Globus pallidus (tissue), 1 donor: ENCODE measurements at places on chromosomes 16 and 17.

GRCh38 chr17:36089888-36090836, at the start of gene CCL3:
TSS of gene CCL3 (minus strand) at chr17:36090143. CDS start at chr17:36090058, 85 bp downstream.
- peak; percentile 45 for DNase-seq

GRCh38 chr17:65495122-65496055, 66.1 kb downstream of the AXIN2 start:
- no peak for DNase-seq

GRCh38 chr16:22252317-22252716, 44.9 kb upstream of the POLR3E start:
- DNase-seq = no peak

GRCh38 chr17:81187586-81188490, 21.8 kb upstream of the AATK start:
- no peak for DNase-seq

- DNase-seq = peak; percentile 76
These were observed 17.1 kb downstream of the ATP1B2 start for GRCh38 chr17:7667656-7668406.

DNA sequence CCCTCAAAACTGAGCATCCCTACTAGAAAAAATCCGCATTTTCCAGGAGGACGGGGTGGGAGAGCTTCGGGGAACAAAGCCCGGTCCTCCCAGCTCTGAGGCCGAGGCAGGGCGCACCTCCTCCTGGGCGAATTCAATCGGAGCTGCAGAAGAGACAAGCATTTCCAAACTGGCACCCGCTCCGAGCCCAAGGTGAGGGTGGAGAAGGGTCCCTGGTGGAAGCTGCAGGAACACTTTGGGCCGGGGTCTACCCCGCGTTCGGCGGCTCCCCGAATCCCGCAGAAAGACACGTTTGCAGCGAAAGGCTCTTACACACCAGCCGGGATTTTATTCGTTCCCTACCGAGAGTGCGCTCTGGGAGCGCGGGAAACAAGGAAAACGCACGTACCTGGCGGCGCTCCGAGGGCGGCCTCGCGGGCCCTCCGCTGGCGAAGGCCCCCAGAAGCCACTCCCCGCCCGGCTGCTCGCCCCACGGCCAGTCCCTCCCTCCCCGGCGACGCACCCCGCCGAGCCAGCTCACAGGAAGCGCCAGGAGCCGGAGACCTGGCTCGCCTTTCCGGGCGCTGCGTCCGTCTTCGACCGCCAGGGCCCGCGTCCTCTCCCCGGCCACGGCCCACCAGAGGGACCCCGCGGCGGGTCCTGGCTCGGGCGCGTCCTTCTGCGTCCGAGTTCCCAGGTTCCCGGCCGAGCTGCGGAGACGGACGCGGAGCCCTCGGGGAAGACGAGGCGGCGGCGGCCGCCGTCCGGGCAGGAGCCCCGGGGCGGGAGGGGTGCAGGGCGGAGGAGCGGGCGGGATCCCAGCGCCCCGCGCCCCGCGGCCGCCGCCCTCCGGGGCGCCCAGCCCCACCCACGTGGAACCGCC, 49.8 kb upstream of the BAHCC1 start:
- peak; percentile 61 for DNase-seq

- DNase-seq = no peak
These were observed 2.3 kb downstream of the NDUFB10 start for GRCh38 chr16:1961651-1962067.

DNA sequence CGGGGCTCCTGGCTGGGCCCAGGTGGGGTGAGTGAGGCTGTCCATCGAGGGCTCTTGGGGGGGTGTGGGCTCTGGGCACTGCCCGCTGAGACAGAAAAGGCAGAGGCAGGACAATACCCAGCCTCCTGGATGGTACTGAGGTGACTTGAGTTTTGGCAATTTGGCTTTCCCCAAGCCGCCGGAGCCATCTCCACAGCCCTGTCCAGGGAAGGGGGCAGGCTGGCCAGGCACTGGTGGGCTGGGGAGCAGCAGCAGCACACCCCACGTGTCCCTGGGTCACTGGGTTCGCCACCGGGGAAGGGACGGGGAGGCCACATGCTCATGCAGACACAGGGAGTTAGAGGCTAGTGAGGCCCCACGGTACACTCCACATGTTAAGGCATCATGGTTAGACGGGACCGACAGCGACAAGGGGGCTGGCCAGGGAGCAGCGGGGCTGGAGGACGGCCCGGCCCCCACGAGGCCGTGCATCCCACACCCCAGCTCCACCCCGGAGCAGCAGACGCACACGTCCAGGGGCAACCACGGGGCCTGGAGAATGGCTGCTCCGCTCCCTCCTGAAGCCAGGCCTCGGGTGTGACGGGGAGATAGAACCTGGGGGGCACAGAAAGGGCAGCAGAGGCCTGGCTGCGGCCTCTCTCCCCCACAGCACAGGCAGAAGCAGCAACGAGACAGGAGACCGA, 3.0 kb downstream of the ARHGDIA start:
- DNase-seq = no peak

GRCh38 chr17:71164561-71164960, 956.3 kb upstream of the SOX9 start:
- no peak for DNase-seq

DNA sequence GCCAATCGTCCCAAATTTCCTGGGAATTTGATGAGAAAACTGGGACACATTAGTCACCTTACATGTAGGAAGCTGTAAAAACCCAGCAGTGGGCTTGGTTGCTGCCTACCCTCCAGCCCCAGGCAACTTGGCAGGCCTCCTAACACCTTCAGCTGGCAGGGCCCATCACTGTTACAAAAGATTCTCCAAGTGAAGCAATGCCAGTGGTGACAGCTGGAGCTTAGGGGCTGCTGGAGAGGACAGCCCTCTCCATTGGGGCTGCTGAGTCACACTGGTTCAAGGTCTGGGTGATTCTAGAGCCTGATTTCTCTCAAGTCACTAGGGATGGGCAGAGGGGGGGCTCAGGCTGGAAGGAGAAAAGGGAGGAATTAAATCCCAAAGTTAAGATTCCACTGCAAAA, 180.6 kb downstream of the COPRS start:
- DNase-seq = no peak

DNA sequence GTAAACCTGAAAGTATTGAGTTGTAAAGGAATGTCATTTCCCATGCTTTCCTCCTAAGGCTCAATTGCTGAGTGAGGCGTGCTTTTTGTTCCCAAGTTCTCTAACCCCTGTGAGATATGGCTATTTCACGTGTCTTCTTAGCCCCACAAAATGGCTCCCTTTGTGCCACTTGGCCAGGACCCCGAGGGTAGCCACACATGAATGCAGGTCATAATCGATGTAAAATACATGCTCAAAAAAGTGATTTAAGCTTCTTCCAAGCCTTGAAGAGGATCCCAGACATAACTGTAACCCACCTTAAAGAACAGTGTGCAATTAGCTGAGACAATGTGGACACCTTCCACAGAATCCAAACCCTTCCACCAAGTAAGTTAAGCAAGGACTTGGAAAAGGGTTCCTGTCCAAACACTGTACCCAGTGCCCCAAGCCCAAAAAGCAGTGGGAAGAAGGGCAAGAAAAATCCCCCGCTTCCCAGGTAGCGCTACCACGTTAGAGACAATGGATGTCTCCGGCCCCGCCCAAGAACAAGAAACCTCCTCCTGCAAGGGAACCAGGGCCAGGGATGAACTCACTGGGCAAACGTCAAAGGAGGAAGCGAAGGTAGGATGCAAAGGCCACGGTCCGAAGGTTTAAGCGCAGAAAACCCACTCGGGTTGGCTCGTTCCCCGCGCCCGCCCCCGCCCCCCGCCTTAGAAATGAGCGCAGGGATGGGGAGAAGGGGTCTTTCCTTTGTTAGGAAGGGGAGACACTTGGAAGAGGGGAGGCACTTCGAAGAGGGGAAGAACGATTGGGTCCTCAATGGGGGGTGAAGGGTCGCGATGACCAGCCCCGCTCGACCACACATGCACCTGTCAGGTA, 1.2 kb downstream of the JPT1 start:
- no peak for DNase-seq

DNA sequence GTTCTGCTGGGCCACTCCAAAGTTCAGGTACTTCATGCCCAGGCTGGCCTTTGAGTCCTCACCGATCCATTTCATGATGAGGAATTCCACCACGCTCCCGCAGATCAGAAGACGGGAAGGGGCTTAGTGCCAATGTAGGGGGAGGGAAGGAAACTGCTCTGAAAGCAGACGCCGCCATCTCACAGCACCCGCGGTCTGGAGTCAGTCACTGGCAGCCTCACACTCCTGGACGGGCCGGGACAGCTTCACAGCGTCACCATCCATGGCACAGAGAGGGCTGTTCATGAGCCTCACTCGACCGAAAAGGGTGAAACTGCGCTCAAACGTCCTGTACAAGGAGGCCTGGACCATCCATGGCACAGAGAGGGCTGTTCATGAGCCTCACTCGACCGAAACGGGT, 62.0 kb downstream of the RPH3AL start:
- no peak for DNase-seq

DNA sequence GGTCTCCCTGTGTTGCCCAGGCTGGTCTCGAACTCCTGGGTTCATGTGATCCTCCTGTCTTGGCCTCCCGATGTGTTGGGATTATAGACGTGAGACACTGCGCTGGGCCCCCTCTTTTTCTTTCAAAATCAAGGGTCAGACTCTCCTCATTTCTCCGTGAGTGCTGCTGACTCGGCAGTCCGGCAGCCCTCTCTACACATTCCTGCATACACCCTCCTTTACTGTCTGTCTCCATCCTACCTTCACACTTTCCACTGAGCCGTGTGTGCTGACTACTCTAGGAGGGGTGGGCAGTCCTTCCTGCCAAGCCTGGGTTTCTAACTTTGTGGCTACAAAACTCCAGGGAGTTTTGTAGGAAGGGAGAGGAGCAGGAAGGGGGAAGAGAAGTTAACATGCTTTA, 195.2 kb downstream of the PARN start:
- DNase-seq = no peak

GRCh38 chr17:78528541-78528940, 48.7 kb downstream of the DNAH17 start:
- DNase-seq = no peak

DNA sequence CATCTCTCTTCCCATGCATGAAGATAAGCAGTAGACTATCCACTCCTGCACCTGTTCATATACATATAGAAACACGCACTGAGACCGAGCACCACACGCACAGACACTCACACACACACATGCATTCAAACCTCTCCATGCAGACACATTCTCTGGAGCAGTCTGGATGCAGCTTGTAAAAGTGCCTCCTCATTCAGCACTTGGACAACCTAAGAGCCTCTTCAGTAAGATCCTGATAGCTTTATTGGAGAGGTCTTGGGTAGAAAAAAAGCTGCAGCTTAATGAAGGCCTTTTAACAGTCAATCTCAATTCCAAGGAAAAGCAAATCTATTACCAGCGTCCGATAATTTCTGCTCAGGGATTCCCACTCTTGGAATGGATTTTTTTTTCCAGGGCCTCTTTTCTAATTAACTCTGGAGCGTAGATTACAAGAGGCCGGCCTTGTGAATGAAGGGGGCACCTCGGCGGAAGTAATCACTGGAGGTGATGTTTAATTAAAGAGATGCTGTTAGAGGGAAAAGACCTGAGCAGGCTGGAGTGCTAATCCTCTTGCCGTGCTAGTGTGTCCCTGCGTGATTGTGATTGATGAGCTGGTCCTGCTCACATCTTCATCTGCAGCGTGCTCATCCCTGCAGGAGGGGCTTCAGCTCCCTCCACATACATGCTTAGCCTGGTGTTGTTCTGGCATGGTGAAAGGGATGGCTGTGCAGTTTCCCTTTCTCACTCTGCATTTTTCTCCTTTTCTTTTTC, 155.1 kb downstream of the RBFOX1 start:
- no peak for DNase-seq

DNA sequence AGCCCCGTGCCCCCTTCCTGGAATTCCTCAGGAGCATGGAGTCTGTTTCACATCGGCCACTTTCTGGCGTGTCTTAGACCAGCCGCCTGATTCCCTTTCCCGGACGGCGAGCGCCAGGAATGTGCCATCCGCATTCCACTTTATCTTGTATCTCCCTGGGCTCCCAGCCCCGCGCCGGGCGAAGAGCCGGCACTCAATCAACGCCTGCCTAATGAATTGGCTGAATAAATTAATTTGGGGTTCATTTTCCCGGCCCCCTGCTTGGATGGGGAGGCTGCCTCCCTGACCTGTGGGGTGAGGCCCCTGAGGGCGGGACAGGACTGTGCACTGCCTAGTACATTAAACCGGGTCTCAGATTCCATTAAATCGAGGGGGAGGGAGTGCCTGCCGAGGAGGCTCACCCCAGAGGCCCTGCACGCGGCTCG, 282.3 kb upstream of the TNRC6C start:
- DNase-seq = no peak

- no peak for DNase-seq
These were observed 23.0 kb downstream of the SKAP1 start for GRCh38 chr17:48406936-48407567.

DNA sequence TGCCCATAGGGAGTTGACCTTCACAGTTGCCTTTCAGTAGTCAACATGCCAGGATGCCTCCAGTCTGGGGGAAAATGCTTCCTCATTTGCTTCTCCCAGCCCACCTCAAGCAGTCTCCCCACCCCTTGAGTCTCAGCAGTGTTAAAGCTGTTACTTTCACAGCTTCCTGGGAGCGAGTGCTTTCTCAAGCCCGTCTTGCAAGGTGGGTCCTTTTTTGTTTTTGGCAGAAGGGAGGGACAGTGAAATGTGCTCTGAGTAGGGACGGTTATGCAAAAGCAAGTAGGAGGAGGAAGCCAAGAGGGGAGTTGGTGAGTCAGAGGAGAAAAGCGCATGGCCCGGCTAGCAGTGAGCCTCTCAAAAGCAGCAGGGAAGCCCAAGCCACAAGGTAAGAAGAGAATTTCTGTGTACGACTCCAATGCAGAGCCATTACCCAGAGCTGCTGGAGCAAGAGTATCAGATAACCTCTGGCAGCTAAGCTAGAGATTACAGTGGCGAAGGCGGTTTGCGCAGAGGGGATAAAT, at the start of gene CHST4:
Gene CHST4 (plus strand): TSS at position 316 of the 521 bp plus-strand sequence. CDS start 10,252 bp downstream, outside the sequence.
- DNase-seq = no peak

DNA sequence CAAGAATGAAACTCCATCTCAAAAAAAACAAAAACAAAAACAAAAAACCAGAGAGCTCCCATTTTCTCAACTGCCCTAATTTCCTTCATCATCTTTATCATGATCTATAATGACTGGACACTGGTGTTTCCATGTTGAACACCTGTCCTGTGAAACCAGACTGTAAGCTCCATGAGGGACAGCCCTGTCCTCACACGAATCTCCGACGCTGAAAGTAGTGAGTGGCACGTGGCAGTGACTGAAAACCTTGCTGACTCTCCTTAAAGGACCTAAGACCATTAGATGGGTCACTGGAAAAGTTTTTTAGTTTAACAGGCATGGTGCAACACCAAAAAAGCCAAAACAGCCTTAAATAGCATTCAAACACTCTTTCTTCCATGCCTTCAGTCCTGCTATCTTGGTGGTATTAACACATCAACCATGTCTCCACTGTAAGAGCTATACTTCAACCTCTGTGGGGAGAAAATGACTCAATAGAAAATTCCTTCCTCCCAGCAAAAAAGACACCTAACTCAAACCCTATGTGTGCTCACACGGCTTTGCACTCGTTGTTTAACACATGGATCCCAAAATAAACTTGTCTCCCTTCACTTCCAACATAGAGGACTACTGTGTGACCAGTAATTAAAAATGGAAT, 8.3 kb downstream of the AXIN2 start:
- no peak for DNase-seq

GRCh38 chr16:85611444-85612190, 1.5 kb upstream of the GSE1 start:
- peak; percentile 82 for DNase-seq
